ENCODE measurements at places on chromosomes 7 and 10.

DNA sequence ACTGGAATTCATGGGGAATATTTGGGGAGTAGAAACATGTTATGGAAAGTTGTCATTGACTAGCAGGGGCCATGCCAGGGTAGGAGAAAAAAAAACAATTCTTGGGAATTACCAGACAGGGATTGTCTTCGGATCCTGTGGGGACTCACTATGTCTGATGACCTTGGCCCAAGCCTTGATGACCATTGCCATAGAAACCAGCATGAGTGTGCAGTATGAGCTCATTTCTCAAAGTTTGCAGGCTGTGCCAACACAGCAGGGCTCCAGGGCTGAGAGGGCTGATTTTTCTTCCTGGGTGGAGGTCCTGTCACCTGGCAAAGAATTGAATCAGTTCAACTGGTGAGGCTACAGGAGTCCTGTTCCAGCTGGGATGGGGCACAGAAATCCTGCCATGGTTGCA, 198.3 kb downstream of the ADRA2A start:
- no peak for DNase-seq

DNA sequence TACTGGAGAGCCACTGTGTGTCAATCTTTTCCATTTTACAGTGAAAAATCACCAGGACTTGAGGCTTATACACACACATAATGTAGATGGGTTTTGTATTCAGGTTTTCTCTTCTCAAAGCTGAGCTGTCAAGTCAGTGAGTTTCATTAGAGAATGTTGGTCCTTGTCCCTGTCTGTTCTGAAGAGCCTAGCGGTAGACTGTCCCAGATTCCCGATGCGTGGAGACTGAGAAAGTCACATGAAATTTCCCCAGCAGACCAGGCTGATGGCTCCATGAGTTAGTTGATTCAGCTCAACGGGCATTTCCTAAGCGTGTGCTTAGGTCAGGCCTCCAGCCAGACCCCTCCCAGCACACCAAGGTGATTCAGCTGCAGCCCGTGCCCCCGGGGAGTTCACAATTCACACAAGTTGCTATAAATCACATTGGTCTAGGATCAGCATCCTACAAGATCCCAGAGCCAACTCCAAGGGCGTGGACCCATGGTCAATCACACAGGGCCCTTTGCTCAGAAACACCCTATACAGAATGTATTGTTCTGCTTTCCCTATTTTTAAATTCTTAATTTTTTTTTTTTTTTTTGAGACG, 17.2 kb downstream of the CHST15 start:
- DNase-seq: no peak

DNA sequence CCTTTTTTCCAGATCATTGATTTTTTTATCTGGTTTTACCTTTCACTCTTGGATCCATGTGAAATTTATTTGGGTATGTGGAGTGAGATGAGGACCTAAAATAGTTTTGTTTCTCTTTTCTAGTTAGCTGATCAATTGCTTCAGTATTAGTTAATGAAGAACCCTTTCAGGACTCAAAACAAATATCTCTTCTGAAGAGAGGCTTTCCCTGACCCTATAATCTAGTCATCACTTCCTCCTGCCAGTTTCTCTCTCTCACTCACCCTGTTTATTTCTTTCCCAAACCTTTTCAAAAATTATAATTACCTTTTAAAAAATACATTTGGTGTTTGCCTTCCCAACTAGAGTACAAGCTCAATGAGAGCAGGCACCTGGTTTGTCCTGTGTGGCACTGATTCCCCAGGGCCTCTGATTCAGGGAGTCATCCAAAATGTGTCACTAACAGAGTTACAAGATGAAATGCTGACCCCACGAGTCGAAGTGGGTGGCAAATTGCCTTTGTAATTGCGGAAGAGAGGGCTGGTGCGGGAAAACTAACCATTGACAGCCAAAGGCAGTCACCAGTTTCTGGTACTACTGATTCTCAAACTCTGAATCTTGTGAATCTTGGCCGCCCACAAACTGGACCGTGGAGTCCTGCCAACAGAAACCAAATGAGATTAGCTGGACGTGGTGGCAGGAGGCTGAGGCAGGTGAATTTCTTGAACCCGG, 2.4 kb downstream of the TMEM140 start:
- no peak for DNase-seq

DNA sequence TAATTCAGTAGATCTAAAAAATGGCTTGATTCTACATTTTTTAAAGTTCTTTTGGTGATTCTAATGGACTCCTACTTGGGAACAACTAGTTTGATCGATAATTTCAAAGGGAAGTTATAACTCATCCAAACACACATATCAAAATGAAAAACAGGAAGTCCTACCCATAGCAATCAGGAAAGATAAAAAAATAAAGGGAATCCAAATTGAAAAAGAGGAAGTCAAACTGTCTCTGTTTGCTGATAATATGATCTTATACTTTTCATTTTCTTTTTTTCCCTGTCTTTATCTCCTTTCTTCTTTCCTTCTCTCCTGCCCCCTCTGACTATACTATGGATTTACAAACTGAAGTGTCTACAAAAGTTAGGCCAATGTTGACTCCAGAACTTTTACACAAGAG, 118.8 kb downstream of the IQUB start:
- DNase-seq: no peak

DNA sequence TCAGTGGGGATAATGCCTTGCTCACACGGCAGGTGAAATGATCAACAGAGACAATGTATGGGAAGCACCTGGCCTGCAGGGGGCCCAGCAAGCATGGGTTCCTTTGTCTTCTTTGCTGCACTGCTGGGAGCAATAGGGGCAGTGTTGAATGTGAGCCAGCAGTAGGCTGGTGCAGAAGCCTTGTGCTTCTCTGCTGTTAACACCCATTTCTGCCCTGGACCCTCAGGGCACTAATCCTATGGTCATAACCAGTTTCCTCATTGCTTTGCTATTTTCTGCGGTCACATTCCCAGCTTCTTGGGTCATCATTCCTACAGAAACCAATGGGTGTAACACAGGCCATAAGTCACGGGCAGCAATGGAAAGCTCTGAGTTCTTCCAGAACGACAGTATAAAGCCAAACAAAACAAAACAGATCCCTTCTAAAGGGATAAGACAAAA, 10.9 kb upstream of the LGI1 start:
- DNase-seq: no peak

GRCh38 chr10:86953747-86954680, 3.4 kb downstream of the MMRN2 start:
- no peak for DNase-seq

DNA sequence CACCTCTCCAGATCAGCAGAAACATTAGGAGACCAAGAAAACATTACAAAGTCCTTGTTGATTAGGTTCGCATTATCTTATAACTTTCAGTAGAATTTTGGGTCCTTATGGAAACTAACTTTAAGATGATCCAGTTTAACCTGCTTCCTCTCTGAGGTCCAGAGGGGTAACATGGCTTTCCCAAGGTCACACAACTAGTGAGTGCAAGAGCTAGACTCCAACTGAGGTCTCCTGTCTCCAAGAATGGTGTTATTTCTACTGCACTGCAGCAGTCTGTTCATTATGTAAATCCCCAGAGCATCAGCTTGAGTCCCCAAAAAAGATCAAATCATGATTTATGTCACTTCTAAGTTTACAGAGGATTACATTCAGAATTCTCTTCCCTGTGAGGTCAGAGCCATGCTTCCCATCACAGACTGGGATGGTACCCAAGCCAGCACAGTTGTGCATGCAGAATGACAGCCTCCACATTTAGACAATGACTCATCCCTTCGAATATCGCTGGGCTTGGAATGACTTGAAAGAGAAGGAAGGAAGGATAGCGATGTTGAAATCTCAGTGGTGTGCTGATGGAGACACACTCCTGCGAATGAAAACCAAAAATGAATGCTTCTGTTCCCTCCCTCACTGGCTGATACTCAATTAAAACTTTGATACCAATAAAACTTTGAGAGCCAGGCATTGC, 163.1 kb upstream of the PLXNA4 start:
- no peak for DNase-seq

GRCh38 chr7:1127001-1127400, 33.0 kb downstream of the ZFAND2A start:
- no peak for DNase-seq

DNA sequence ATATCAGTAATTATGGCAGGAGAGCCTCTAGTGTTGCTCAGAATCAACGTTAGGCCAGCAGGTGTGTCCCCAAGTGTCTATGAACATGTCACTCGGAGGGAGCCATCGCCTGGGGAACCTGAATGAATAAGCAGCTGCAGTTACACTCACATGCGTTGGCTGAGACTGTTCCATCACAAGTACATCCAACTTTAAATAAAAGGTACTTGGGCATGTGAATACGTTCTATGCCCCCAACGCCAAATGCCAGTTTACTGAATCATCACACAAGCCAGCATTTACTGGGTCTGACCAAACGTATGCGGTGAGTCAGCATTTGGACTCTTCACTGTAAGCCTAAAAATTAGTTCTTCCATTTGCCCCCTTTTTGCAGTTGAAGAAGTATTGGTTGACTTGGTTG, 207.6 kb upstream of the PLXNA4 start:
- DNase-seq: no peak

GRCh38 chr7:150323682-150324372, 482 bp upstream of the ACTR3C start:
- no peak for DNase-seq

DNA sequence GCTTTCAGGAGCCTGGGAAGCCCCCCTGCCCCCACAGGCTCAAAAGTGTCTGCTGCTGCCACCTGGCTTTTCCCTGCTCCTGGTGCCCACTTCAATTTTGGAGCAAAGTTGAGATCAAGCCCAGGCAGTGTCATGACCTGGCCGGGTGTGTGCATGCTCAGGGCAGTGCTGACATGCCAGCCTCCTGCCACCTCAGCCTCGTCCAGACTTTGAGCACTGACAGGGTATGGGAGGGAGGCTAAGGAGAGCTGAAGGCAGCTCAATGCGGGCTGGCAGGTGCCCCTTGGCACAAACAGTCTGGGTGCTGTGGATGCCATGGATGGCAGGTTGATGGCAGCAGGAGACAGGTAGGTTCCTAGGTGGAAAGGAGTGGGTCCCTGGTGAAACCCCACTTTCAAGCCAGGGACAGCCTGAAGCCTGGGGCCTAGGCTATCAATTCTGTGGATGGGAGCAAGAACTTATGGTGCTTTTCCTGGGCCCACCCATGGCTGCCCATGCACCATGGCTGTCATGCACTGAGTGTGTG, 12.3 kb upstream of the ECHDC3 start:
- no peak for DNase-seq

DNA sequence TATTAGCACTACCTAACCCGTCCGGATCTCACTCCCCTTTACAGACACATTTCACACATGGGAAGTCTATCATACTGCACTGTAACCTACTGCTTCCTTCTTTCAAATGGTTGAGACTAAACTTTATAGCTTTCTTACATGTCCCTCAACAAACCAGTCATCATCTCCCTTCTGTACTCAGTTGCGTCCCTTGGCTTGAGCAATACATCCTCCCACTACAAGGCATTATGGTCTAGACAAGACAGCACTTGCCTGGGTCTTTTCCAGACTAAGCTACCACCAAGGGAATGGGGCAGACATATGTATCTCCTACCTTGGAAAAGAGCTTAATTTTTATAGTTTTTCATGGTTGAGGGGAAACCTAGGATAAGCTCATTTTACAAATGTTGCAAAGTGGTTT, 575.2 kb downstream of the KCNMA1 start:
- no peak for DNase-seq

- no peak for DNase-seq
These were observed 191.7 kb downstream of the TFEC start for GRCh38 chr7:115838829-115839228.

- DNase-seq: peak; percentile 54
These were observed 56.7 kb downstream of the IDE start for GRCh38 chr10:92517034-92517655.

GRCh38 chr7:14324767-14325166, 335.3 kb upstream of the ETV1 start:
- DNase-seq: no peak

DNA sequence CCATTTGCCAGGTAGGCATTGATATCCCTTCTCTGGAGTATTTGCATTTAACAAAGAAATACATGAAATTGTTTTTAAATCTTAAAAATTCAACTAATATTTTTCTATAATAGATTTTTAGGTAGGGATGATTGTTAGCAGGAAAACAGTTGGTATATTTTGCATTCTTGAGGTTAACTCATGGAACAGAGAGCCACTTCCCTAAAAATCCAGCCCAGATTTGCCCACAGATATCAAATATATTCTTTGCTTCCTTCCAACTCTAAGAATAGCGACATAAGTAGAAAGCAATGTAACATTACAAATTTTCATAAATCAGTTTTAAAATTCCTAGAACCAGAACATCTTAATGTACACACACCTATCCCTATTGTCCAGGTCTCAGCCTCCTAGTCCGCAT, 45.0 kb upstream of the ANLN start:
- DNase-seq: no peak

GRCh38 chr7:143259765-143260164, 3.5 kb upstream of the GSTK1 start:
- no peak for DNase-seq

GRCh38 chr7:107276220-107276827, 107.5 kb downstream of the HBP1 start:
- no peak for DNase-seq

- no peak for DNase-seq
These were observed 38.6 kb upstream of the MET start for GRCh38 chr7:116633131-116633988.

- DNase-seq: no peak
These were observed 13.0 kb upstream of the WIPI2 start for GRCh38 chr7:5177060-5177459.

DNA sequence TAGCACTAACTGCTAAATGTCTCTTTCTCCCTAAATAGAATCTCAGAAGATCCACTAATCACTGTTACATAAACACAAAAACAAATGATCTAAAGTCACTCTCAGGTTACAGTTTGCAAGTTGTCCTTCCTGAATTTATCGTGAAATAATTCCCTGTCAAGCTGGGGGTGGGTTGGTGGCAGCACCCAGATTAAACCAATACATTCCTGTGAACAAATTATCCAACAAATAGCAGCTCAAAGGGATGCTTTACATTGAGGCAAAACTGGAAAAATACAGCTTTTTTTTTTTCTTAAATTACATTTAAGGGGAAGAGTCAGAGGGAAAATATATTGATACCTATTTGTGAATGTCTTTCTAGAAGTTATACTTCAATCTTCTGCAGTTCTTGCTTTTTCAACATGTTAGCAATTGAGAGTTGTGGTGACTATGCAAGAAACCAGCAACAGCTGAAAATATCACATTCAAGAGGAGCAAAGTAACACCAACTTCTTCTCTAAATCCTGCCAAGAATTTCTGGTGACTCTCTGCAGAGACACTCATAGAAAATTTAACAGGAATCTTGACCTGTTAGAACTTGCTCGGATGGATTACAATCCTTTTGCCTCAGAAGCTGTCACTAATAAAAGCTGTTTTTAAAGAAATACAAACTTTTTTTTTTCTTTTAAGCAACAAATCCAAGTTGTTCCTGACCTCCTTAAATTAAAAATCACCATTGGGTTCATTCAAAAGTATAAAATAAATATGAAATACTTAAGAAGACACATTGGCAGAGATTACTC, 18.9 kb downstream of the LMOD2 start:
- no peak for DNase-seq
